DMS 273 treated with DMSO at 0.1 percent for 48 hours (cell line): ENCODE measurements at places on chromosomes 5 and 9.

DNA sequence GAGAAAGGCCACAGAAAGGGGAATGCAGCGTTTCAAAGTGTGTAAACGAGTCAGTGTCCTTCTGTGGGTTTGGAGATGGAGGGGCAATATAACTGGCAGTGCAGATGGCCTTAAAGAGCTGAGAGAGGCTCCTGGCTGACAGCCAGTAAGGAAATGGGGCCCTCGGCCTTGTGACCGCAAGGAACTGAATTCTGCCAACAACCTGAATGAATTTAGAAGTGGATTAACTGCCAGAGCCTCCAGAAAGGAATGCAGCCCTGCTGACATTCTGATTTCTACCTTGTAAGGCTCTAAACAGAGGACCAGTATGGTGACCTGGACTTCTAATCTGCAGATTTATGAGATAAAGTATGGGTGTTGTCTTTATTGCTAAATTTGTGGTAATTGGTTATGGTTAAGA is 17.5 kb upstream of the NREP start:
- peak; percentile 55 for DNase-seq

DNA sequence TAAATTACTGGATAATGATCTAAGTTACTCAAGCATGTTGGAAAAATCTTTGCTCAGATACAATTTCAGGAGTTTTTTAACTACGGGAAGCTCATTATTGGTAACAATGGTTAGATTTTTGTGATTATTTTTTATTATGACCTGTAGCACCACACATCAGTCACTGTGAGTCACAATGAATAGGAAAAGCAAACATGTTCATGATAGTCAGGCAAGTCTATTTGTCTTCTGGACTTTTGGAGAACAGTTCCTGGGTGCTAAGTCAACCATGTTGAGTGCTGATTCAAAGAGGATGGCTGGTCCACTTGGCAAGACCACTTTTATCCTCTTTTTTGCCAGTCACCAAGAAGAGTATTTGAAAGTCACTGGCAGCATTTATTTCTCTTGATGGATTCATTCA is 403.2 kb downstream of the KIF4B start:
- no peak for DNase-seq

GRCh38 chr9:90706230-90706629 is 63.6 kb upstream of the DIRAS2 start:
- DNase-seq: no peak

- DNase-seq: no peak
These were observed 158.1 kb upstream of the HMHB1 start for GRCh38 chr5:143653766-143654282.

DNA sequence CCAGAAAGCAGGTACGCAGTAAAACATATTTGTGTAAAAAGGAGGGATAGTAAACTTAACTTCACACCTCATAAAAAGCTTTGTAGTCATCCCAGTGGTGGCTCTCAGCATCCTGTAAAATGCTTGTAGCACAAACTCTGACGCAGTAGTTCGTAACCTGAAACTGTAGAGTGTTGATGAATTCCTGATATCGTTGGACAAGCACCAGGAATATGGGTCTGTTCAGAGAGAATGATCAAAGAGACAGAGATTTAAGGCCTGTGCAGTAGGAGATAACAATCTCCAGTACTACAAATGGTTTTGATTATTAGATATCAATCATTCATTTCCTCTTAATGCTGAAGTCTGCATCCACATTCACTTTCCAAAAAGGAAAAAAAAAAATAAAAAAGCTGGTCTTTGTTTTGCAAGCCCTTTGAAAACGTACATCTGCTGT is 148.5 kb downstream of the KIAA0825 start:
- peak; percentile 25 for DNase-seq

DNA sequence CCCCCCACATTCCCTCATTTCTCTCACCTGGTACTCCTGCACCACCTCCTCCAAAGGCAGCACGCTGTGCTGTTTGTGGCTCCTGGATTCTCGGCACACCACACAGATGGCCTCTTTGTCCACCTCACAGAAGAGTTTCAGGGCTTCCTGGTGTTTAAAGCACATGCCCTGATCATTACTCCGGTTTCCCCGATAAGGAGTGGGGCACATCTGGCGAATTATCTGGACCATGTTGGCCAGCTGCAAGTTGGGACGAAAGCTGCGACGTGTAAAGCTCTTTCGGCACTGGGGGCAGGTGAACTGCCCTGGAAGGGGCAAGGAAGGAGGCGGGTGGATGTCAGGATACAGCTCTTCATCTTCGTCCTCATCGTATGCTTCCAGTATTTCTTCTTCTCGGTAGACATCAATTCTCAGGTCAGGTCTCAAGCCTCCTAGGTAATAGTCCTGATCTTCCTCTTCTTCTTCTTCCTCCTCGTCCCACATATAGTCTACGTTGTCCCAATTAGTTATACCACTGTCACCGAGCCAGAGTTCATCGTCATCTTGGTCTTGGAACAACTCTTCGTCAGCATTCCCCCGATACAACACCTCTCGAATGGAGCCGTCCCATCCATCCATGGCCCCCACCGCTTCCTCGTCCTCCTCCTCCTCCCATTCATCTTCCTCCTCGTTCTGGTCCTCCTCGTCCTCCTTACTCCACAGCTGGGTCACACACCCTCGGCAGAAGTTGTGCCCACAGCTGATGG is 796 bp downstream of the TRIM52 start:
- DNase-seq: no peak

DNA sequence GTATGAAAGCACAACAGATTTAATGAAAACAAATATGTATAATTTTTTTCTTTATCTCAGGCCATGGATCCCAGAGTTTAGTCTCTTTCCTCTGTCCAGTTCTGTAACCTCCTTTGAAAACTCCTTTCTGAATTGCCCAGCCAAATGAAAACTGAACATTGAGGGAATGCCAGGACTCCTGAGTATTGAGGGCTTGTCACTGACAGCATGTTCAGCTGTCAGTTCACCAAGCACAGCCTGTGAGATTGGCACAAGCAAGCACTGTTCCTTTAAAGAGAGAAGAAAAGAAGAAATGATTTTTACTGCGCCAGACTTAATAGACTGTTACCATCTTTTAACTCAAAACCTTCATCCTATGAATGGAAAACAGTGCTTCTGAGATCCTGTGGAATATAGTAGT is 27.3 kb downstream of the TTC1 start:
- no peak for DNase-seq

GRCh38 chr5:35440409-35440808 is 177.3 kb upstream of the SPEF2 start:
- DNase-seq: no peak

GRCh38 chr5:115626445-115626823 is 598 bp upstream of the TMED7 start:
- DNase-seq: peak; percentile 57

GRCh38 chr5:166045961-166046360 is 2245.5 kb upstream of the WWC1 start:
- DNase-seq: no peak

DNA sequence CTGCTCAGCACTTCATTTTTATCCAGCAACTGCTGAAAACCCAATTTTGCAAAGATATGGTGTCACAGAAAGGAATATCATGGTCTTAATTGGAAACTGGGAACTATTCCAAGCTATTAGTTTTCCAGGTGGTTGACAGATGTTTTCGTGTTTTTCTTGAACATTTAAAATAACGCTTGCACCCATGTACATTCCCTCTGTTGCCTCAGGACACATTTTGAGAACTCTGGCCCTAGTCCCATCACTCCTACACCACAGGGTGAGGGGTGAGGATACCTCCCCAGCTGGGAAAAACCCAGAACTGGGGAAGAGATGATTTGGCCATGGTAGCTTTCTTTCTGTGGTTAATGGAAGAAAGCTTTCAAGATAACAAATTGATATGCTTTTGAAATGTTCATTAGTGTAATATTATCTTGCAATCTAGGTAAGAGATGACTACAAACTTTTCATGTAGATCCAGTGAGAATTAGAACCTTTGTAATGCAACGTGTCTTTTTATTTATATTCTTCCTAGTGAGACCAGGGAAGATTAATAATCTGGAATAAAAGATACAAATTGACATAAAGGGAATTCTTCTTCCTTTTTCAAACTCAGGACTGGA is 627.0 kb downstream of the RAB3C start:
- DNase-seq: peak; percentile 82

- peak; percentile 85 for DNase-seq
These were observed 3.5 kb upstream of the EXOSC2 start for GRCh38 chr9:130689937-130690700.

- peak; percentile 71 for DNase-seq
These were observed 60.9 kb downstream of the CXXC5 start for GRCh38 chr5:139708877-139709581.

- DNase-seq: no peak
These were observed 40.2 kb downstream of the MRPL36 start for GRCh38 chr5:1759378-1759970.

DNA sequence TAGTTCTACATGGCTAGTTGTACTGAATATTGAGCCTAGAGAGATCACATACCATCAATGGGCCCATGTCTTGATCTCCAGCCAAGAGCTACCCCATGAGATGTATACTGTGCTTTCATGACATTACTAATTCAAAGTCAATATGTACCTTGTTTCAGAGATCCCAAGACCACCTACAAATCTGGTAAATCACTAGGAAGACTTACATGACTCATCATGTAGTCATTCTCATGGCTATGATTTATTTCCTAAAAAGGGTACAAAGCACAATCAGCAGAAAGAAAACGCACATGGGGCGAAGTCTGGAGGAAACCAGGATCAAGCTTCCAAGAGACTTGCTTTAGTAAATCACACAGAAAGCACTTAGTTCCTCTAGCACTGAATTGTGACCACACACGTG is 103.0 kb downstream of the PCSK5 start:
- no peak for DNase-seq

DNA sequence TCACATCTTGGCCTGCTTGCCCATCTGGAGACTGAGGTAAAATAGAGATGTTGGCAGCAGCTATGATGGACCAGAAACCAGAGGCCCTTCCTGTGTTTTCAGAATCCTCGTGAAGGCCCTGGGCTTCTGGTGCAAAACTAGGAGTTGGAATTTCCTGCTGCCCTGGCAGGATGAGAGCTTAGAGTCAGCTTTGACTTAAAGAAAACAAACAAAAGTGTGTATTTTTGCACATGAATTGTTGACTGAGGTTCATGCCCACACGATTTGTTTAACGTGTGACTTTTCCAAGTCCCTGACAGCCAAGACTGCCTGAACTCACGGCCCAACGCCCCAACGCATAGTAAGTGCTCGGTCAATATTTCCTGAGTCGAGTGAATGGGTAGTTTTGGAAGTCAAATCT is 303.1 kb downstream of the MLLT3 start:
- DNase-seq: no peak

- no peak for DNase-seq
These were observed 37.9 kb downstream of the CCNJL start for GRCh38 chr5:160274483-160274931.

DNA sequence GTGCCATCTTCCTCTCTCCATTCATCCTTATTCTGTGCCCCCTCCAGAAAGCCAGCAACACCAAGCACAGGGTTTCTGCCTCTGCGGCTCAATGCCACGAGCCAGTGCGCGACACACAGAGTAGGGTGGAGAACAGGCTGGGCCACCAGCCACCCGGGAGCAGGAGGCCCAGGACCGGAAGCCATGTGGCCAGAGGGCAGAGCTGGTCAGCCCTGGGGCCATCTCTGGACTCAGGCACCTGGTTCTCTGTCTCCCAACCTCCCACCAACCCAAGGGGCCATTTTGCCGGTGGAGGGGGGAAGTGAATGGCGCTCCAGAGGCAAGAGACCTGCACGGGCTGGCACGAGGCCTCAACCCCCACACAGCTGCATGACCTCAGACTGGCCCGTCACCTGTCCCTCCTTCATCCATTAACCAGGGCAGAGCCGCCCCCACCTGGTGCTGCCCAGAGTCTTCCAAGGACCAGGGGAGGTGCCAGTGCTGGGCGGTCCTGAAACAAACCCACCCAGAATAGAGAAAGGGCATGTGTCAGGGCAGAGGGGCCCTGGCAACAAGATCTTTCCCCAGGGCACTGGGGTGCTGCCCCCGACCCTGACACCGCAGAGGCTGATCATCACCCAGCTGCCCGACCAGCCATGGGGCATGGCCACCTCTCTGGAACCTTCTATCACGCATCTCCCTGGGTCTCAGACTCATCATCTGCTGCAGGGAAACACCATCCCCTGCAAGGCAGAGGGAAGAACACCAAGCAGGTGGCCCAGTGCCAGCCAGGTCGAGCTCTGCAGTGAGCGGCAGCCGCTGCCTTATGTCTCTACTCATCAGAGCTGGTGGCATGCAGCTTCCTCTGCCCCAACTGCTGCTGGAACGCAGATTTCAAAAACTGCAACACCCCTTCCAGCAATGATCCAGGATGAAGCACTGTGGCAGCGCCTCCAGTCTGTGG is 11.9 kb downstream of the VAV2 start:
- DNase-seq: no peak

- no peak for DNase-seq
These were observed 24.6 kb downstream of the TTF1 start for GRCh38 chr9:132381966-132382541.

- DNase-seq: no peak
These were observed 48.8 kb upstream of the TBCA start for GRCh38 chr5:77824981-77825380.

DNA sequence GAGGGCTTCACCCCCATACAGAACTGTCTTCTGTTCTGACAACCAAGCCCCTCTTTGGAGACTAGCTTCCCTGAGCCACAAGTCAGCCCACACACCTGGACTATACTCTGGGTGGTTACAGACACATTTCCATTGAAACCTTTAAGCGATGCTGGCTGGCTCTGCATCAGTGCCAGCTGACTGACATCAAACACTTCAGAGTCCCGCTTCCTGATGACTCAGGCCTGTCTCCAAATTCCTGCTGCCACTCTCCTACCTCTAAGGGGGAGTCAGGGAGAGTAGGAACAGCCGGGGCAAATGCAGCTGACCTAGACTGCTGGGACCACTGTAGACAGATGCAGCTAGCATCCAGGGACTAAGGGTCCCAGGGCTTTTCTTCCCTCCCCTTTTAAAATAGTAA is 59.4 kb downstream of the SIL1 start:
- no peak for DNase-seq

DNA sequence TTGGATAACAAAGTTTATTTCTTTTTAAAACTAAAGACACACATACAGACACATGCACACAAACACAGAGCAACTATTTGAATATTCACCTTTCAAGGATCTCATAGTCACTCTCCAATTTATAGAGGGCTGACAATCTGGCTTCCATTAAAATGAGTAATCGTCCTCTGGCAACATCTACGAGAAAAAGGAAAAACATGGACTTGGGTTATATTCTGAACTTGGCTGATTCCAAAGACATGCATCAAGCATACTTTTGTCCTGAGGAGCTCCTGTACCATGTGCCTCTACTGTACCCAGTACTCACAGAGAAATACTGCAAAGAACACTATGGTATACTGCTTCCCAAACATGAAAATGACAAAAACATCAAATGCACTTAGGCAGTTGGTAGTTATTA is 15.4 kb downstream of the IARS1 start:
- no peak for DNase-seq

DNA sequence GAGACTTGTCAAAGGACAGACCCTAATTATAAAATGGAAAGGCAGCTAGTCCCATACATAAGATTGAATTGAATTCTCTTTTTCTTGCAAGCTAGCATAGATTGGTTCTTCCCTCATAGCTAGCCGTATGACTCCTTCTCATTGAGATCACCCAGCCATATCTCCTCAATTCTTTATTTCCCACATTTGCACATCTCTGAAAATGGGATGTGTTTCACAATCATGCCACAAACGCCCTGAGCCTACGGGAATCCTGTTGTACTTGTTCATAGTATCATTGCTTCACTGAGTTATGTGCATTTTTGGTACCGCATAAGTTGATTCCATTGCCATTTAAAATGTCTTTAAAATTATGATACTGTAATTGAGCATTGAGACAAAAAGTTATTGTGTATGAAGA is 90.5 kb downstream of the PCSK1 start:
- no peak for DNase-seq
